Temporal lobe (tissue), 4 donors: ENCODE measurements at places on chromosomes 12 and 14. TPM values are rescaled to one million over a fixed set of nuclear protein-coding genes. Genes with fewer than 3 reads are reported as not detected.

Gene SMCO3
- not detected for total RNA-seq

Gene MMAB
- 11.1 TPM for total RNA-seq

Gene SCNN1A
- total RNA-seq, result not detected

Gene MEG3
- total RNA-seq, result 91.7 TPM

Gene LTB4R
- total RNA-seq, result 1.2 TPM

Gene RNF212B
- total RNA-seq, result not detected

Gene KCNJ8
- 4.2 TPM for total RNA-seq
